ENCODE measurements at places on chromosomes 16 and 17. TPM values are rescaled to one million over a fixed set of nuclear protein-coding genes. Genes with fewer than 3 reads are reported as not detected.

TERF2IP gene
- total RNA-seq: 106 TPM

MYL11 gene
- total RNA-seq: 7,274 TPM

MARVELD3 gene
- total RNA-seq: not detected

CDH3 gene
- not detected for total RNA-seq

SCGB1C2 gene
- 1.1 TPM for total RNA-seq

TTYH2 gene
- 8.8 TPM for total RNA-seq

TBC1D3E gene
- not detected for total RNA-seq

KRTAP2-2 gene
- total RNA-seq: not detected

LITAFD gene
- not detected for total RNA-seq

BRICD5 gene
- 4.3 TPM for total RNA-seq

TTLL6 gene
- total RNA-seq: not detected

TAT gene
- total RNA-seq: not detected

YBX2 gene
- total RNA-seq: 4.1 TPM

CNGB1 gene
- total RNA-seq: not detected

KCNG4 gene
- total RNA-seq: 0.05 TPM

RAMP2 gene
- not detected for total RNA-seq

ABCC6 gene
- 0.43 TPM for total RNA-seq
